Stimulated activated CD8-positive, alpha-beta memory T cell treated with anti-CD3 and anti-CD28 coated beads, Interleukin-15, amount 100 ng/mL, for 4 hours (primary cell): ENCODE measurements at places on chromosomes 12 and 14.

DNA sequence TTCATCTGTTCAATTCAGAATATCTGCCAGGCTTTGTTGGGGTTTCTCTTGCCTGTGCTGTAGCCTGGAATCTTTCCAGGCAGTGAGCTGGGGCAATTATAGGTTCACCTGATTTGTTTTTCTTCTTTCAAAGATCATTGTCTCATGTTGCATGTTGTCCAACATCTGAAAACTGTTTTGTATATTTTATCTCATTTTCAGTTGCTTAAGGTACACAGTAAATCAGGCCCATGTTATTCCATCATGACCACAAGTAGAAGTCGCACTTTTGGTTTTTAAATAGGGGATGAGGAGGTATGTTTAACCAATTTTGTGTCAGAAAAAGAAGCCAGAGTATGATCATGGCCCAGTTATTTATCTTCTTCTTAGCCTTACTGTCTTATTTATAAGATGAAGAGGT lies 24.9 kb upstream of the FUT8 start:
- DNase-seq, result no peak

DNA sequence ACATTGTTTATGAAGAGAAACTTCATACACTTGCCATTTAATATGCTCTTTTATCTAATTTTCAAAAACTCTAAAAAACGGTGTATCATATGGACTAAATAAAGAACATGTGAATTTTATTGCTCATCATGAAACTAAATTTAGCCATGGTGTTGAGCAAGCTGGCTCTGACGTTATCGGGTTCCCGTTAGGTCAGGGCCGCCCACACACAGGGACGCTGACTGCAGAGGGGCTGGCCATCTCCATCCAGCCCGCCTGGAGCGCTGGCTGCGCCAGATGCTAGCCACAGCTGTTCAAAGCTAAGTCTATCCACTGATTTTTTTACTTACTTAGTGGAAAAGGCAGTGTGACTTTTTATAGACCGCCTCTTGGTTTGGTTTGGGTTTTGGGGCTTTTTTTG lies 36.5 kb upstream of the DYNC1H1 start:
- DNase-seq, result no peak

DNA sequence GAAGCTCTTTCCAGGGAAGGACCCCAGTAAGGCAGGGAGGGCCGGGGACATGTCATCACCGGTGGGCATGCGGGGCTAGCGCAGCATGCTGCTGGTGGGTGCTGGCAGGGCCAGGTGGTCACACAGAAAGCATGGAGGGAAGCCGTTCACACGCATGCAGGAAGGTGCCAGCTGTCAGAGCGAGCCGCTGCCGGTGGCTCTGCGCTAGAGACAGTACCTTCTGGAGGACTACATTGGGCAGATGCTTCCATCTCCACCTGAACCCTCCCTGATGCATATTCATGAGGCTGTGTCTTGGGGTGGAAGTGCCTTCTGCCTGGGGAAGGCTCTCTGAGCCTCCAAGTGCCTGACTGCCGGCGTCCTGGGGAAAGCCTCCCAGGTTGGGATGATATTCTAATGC lies 203.8 kb downstream of the CALM1 start:
- DNase-seq, result no peak

DNA sequence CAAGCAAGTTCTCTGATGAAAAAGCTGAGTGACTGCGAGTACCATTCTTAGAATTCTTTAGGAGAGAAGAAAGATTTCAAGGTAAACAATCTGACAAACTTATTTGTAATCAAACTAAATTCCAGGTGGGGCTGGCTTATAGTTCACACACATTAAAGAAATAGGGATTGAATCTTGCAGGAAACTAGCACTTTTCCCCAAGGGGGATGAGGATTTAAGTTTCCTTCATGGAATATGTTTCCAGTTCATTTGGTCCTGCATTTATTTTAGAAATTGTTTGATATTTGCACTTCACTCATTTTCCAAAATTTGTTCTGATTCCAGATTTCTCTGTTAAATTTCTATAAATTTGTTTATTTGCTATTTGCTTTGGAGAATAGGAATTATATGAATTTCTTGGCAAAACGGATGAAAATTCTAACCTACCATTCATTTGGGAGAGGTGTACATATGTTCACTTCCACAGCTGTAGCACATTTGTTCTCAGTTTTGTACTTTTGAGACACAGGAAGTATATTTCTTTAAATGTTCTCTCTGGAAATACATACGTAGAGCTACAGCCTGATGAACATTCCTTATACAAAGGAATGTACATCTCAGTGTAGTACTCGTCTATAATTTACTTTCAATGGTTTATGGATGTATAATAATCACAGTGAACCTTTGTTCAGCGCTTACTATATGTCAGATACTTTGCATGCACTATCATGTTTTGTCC lies 145.5 kb downstream of the AKAP6 start:
- DNase-seq, result no peak

GRCh38 chr14:100604709-100605108 lies 17.5 kb upstream of the BEGAIN start:
- no peak for DNase-seq

GRCh38 chr14:68792678-68792978 lies 239 bp downstream of the ZFP36L1 start:
- DNase-seq, result no peak

DNA sequence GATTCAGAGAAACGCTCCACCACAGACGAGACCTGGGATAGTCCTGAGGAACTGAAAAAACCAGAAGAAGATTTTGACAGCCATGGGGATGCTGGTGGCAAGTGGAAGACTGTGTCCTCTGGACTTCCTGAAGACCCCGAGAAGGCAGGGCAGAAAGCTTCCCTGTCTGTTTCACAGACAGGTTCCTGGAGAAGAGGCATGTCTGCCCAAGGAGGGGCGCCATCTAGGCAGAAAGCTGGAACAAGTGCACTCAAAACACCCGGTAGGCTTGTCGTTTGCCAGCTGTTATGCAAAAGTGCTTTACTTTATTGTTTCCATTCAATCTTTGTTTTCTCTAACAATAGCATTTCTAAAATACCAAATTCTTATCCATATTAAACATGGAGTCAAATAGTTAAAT lies 287.3 kb downstream of the NAV3 start:
- no peak for DNase-seq

- DNase-seq, result no peak
Measured at GRCh38 chr12:51326698-51327439, 2.9 kb upstream of the BIN2 start.
